Femur (tissue), 1 donor: ENCODE measurements at places on chromosomes 1 and 21.
A peak's percentile ranks its signal among the peaks of the same experiment; 100 is the strongest.

DNA sequence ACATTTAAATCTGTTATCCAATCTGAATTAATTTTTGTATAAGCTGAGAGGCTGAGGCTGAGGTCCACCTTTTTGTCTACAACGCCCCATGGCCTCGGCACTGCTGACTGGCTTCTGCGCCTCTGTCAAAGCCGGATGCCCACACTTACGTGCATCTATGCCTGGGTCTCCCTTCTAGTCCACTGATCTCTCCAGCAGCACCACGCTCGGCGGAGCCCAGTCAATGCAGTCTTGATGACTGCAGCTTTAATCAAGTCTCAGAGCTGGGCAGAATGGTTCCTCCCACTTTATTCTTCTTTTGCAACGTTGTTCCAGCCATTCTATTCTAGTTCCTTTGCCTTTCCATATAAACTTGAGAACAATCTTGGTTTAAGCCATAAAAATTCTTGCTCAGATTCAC, 9.4 kb downstream of the PRDM15 start:
- no peak for DNase-seq

- DNase-seq = no peak
Measured at GRCh38 chr1:159663552-159663951, 50.8 kb downstream of the CRP start.

- no peak for DNase-seq
Measured at GRCh38 chr1:43705982-43706597, 1.2 kb upstream of the ST3GAL3 start.

GRCh38 chr1:198879711-198880306, 241.0 kb downstream of the PTPRC start:
- DNase-seq = no peak

DNA sequence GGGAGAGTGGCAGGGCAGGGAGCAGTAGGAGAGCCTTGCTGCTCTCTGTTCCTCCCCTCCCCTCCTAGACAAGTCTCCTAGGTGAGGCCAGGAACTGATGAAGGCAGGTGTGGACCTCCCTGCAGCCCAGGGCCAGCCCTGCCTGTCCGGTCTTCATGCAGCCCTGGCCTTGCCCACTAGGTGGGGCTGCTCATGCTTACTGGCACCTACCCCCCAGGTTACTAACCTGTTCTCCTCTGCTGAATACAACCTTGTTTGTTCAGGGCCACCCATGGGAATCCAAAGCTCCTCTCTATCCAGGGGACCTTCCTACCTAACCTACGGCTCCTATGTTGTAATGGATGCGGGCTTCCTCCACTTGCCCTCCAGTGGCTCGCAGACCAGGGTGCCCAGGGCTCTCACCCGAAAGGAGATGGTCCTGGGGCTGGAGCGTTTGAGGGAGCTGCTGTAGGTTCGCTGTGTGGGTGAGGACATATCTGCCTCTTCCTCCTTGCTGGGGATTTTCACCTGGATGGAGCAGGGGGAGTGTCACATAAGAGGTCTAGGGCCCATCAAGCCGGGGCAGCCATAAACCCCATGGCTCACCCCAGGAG, 7.9 kb upstream of the TNNT2 start:
- DNase-seq = peak; percentile 44

GRCh38 chr1:57319165-57319564, 104.7 kb downstream of the DAB1 start:
- DNase-seq = no peak

DNA sequence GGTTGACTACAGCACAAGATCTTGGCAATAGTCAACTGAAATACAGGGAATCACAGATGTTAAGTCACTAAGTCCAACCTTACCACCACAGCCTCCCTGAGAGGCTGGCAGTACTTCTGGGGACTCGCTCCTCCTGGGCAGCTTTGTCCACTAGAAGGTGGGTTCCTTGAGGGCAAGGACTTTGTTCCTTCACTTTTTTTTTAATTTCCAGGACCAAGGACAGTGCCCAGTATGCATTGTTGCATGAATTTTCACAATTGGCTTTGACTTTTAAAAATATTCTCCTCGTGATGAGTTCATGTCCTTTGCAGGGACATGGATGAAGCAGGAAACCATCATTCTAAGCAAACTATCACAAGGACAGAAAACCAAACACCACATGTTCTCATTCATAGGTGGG, 96.7 kb upstream of the IGSF21 start:
- DNase-seq = no peak

GRCh38 chr1:101235696-101236515, 913 bp upstream of the S1PR1 start:
- peak; percentile 60 for DNase-seq

GRCh38 chr1:223878598-223879325, 33.0 kb upstream of the TP53BP2 start:
- DNase-seq = no peak

- DNase-seq = peak; percentile 75
Measured at GRCh38 chr1:52676249-52676903, 21.8 kb downstream of the COA7 start.

DNA sequence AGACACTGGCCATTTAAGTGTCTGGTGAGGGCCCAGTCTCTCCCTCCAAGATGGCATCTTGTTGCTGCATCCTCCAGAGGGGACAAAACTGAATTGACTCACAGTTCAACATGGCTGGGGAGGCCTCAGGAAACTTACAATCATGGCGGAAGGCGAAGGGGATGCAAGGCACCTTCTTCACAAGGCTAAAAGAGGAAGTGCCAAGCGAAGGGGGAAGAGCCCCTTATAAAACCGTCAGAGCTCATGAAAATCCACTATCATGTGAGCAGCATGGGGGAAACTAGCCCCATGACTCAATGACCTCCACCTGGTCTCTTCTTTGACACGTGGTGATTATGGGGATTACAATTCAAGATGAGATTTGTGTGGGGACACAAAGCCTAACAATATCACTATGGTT, 280.1 kb downstream of the HHAT start:
- DNase-seq = no peak

- peak; percentile 82 for DNase-seq
Measured at GRCh38 chr21:33127154-33127867, 57.4 kb downstream of the OLIG1 start.

DNA sequence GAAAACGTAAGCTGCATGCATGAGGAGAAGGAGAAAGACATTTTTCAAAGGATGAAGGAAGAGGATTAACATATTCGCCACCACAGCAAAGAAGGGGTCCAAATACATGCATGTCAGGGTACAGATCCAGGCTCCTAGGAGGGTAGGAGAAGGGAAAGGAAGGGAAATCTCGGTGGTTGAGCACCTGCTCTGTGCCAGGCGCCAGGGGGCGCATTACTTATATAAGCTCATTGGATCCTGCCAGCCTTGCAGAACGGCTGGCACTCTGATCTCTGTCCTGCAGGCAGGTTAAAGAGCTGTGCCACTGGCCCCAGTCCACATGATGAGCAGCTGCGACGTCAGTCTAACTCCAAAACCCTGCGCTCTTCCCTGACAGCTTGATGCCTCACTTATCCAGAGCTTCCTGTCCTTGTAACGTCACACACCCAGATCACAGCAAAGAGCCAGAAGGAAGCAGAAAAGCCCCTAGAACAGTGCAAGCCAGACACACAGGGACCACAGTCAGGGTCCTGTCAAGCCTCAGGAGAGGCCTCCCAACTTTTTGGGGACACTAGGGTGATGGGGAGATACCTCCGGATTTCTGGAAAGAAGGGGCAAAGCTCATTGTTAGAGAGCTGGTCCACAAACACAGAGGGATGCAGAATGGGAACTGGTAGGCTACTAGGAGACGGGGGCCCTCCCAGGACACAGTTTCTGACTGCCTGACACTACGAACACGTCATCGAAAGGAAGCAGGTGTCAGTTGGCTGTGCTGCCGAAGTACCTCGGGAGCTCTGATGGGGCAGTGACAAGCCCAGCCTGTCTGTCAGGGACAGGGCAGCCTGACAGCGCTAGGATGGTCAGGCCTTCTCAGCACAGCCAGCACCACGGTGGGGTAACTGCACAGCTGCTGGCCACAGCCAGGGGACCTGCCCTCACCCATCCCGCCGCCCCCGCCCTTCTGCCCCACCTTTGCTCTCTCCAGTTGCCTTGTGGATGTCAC, 99.1 kb downstream of the BEND5 start:
- peak; percentile 68 for DNase-seq

- no peak for DNase-seq
Measured at GRCh38 chr1:248111157-248111556, 16.2 kb downstream of the OR2L13 start.
